ENCODE measurements at places on chromosomes 6 and 20.

DNA sequence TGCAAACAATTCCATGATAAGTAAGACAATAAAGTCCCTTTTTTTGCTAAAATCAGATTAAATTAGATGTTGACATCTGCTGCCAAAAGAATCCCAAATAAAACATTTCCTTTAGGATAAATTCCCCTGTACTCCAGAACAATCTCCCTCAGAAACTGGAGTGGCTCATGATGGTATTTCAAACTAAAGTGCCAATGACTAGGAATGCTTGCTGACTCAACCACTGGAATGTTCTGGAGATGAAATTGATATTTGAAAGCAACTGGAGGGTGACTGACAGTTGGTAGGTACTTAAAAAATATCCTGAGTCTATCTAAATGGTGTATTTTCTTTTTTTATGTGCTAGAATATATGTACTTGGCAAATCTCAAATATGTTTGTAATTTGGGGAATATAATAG, 350.1 kb upstream of the TSHZ2 start:
- no peak for DNase-seq

DNA sequence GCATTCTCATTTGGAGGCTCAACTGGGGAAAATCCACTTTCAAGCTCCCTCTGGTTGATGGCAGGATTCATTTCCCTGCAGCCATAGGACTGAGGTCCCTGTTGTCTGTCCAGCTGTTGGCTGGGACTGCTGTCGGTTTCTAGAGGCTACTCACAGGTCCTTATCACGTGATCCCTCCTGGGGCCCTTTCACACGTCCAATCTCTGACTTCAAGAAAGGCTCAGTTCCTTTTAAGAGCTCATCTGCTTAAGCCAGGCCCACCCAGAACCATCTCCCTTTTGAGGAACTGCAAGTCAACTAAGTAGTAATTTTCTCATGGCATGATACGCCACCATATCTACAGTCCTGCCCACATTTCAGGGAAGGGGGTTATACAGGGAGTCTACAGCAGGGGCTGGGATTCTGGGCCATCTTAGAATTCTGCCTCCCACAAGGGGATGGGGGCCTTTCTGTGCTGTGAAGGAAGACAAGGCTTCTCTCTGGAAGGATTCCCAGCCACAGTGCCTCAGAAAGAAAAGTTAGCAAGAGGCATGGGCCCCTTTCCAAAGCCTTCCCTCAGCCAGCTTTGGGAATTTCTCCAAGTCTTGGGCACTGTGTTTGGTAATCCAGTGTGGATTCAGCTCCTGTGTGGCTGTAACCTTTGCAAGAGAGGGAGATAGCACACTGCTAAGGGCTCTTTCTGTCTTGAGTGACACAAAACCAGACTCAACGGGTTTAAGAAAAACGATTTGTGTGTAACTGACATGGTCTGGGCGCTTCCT, 66.4 kb downstream of the CTCFL start:
- DNase-seq, result no peak

DNA sequence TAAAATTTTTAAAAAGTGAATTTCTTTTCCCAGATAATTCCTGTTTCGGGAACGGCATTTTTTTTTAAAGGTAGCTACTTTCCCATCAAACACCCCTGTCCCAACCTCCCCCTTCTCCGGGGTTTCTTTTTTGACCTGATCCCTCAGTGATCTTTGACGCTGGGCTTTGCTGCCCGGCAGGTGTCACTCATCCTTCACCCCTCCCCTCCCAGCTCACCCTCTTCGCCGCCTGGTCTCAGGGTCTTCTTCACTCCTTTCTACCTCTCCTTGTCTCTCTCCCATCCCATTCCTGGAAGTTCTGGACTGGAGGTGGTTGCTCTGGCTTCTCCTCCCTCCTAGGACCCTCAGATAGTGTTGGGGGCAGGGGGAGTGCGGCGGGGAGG, 329 bp upstream of the GPR6 start:
- DNase-seq, result no peak

DNA sequence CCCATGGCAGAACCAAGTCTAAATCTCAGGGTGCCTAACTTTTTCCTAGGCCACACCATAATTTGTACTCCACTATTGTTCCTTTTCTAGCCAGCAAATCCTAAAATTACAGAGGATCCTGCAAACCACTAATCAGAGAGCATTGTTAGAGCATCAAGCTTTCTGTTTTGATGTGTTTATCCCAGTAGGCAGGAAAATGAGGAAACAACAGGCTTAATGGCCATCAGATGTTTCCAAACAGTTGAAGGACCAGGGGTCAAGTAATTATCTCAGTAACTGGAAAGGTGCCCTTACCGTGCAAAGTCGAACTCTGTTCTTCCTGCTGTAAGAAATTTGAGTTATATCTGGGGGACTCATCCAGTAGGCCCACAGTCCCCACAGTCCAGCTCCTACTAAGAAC, 58.7 kb downstream of the RALY start:
- no peak for DNase-seq

DNA sequence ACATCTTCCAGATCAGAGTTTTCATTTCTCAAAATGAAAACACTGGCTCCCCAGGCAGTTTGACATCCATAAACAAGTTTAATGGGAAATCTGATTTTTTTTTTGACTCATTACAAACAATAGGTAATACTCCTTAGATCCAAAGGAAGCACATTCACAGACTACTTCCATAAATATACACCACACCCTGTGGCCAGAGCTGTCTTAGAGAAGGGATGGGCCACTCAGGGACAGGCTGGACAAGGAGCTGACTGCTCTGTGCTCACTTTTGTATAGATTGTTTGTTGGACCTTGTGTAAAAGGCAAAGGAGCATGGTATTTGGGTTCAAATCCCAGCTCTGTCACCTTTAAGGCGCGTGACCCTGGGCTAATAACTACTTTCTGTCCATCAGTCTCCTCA, 12.8 kb upstream of the DDO start:
- no peak for DNase-seq

DNA sequence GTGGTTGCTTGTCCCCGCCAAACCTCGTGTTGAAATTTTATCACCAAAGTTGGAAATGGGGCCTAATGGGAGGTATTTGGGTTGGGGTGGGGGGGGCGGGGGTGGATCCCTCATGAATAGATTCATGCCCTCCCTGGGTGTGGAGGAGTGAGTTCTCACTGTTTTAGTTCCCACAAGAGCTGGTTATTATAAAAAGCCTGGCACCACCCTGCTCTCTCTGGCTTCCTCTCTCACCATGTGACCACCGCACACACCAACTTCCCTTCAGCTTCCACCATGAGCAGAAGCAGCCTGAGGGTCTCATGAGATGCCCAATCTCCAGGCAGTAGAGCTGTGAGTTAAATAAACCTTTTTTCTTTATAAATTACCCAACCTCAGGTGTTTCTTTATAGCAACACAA, 111.3 kb downstream of the PRDM1 start:
- DNase-seq, result no peak

DNA sequence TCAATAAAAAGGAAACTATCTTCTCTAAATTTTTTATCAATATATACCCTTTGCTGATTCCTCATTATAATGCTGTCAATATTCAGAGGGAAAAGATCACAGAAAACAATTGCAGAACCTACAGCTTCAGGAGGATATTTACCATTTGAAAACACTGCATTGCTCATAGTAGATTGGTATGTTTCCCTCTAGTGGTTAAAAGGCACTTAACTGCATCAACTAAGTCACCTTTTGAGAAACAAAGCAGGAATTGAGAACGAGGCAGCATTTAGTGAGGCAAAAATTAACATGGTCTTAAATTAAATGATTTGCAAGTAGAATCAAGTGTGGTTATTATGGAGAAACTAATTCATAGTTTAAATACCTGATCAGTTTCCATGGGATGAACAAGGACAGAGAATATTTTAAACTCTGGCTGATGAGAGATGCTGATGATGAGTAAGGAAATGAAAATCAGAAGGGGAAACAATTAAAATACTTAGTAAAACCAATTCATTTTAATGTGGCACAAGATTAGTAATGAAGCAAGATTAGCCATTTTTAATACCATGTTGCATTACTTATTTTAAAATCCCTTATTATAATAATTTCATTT, 642.1 kb downstream of the EPHA7 start:
- DNase-seq, result no peak

- DNase-seq, result no peak
Measured at GRCh38 chr20:47546184-47547033, 44.7 kb downstream of the NCOA3 start.

- no peak for DNase-seq
Measured at GRCh38 chr6:26457264-26457805, 420 bp upstream of the BTN2A1 start.

DNA sequence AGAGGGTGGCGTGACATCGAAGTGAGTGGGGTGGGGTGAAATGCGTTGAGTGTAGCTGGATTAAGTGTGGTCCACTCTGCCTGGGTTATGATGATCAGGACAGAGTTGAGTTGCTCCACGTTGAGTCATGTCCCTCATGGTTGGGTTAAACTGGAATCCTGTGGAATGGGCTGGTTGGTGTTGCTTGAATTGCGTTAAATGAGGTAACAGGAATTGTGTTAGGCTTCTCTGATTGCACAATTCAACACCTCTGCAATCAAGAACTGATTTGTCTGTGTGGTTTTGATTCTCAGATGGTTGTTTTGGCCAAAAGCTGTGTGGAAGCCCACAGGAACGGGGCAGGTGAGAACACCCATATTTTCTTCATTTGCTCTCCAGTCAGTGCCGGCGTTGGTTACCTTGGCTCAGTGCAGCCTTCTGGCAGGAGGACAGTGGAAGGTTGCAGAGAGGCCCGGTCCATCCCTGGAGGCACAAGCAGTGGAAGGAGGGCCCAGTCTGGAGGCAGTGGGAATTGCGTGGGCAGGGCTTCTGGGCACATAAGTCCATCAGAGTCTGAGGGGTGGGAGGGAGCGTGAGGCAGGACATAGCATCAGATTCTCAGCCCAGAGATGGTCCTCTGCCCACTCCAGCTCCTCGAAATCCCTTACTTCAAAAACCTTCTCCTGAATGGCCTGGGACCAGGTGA, 11.6 kb downstream of the NOTCH4 start:
- no peak for DNase-seq

- DNase-seq, result peak; percentile 66
Measured at GRCh38 chr6:164749221-164750064, 560.0 kb downstream of the C6orf118 start.

DNA sequence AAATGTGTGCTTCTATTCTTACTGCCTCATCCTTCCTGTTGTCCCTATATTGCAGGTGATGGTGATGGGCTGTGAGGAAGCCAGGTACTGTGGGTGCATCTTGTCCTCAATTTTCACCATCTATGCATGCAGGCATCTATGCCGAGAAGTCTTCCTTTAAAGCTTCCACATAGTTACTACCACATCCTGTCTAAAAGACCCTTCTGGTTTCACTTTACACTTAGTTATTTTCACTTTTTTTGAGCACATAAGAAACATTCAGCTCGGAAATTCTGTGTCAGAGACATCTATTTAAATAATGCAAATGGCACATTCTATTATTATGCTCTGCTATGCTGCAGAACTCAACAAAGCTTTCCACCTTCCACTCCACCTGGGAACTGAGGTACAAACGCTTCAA, 28.2 kb upstream of the FABP7 start:
- no peak for DNase-seq

DNA sequence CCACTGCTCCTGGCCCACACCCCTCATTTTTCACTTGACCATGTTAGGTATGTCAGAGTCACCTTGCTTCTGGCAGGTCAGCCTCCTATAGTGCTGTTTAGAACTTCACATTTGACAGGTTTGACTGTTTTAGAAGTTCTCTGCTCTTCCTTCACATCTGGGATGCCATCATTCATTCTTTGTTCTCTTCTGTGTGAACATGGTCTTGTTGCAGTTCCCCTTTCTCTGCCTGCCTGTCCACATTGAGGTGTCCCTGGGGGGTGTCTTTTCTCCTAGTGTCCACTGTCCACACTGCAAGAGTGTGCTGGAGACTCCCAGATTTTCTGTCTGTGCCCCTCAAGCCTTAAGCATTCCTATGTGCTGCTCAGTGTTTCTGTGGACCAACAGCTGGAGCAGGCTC, 89.5 kb downstream of the JARID2 start:
- DNase-seq, result no peak

- no peak for DNase-seq
Measured at GRCh38 chr20:62505337-62506045, 29.7 kb upstream of the GATA5 start.

DNA sequence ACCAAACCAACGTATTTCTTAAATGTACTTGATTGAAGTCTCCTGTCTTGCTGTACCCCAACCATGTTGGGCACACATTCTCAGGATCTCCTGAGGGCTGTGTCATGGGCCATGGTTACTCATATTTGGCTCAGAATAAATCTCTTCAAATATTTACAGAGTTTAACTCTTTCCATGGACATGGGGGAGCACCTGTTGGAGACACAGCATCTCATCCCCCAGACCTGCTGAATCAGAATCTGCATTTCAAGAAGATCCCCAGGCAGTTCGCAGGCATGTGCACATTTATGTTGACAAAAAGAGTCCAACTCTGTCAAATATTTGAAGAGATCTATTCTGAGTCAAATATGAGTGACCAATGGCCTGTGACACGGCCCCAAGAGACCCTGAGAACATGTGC, 24.5 kb downstream of the PIGT start:
- DNase-seq, result no peak

DNA sequence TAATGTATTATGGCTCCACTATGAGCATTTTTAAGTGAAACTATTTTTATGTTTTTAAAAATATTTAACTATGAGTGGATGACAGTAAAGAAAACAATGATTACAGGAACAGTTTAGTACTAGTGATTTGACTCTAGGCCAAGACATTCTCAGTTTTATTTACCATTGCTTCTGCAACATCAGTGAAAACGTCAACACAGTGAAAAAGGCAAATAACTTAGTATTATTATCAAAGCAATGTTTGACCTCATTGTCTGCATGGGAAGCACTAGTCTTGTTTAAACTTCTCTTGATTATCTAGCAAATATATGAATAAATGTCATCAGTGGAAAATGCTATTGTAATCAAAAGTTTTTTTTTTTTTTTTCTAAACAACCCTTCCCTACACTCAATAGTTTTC, 165.0 kb downstream of the HTR1B start:
- DNase-seq, result no peak

GRCh38 chr6:76633259-76633658, 560.8 kb upstream of the IMPG1 start:
- DNase-seq, result no peak

GRCh38 chr6:157080986-157081391, 242.3 kb downstream of the TMEM242 start:
- no peak for DNase-seq

DNA sequence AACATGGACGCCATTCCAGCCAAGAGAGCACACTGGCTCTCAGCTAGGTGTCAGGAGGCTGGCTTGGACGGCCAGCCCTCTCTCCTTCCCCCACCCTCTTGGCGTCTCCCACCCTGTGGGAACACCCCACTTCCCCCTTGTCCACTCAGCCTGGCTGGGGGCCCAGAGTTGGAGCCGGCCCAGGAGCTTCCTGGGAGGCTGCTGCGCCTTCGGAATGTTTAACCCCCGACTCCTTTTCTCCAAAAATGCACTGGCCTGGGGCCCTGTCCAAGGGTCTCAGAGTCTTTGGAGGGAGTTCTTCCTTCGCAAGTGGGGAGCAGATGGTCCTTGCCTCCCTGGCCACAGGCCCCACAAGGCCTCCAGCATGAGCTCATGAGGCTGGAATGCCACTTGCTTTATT, 4.1 kb downstream of the ADAM33 start:
- DNase-seq, result no peak

- DNase-seq, result peak; percentile 52
Measured at GRCh38 chr6:14542670-14543366, 425.2 kb downstream of the CD83 start.

All from RCC 7860 (cell line).